Stomach (tissue), 19 donors: ENCODE measurements at places on chromosomes 2 and 18. TPM values are rescaled to one million over a fixed set of nuclear protein-coding genes. Genes with fewer than 3 reads are reported as not detected.

DNA sequence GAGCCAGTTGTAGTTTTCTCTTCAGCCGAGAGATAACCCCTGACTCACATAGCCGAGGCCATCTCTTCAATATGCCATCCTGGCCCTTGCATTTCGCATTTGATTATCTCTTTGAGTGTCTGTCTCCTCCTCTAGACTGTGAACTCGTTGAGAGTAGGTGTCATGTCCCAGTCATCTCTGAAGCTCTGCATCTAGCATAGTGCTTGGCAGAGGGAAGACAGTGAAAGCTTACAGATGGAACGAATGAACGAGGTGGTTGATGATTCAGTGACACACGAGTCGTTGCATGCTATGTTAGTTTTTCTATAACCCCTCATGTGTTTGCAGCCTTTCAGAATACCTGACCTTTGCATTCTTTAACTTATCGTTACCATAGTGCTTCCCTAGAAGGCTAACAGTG is 59.9 kb upstream of the CYRIA start:
- no peak for DNase-seq

DNA sequence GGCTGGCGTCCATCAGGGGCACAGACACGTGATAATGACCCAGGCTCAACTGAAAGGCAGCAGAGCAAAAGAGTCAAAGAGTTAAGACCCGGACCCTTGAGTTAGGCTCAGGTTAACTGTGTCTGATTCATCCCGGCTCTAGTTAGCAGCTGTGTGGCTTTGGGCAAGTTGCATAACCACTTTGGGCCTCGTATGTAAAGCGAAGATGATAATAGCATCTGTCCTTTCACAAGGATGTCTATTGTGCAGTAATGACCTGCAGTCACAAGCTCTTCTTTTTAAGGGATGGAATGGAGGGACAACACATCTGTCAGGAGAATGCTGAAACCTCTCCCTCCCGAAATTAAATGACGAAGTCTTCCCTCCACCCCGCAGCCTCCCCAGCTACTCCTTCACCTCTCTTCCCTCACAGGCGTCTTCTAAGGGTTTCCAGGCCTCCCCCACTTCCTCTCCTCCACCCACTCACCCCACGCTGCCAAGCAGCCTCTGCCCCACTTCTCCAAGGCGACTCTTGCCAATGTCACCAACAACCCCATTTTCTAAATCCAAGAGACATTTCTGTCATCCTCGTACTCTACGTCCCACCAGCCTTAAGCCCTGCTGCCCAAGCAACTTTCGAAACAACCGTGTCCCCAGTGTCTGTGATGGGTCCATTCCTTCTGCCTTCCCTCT is 135.1 kb upstream of the ID2 start:
- DNase-seq: no peak

QPCT gene
- 1.3 TPM for total RNA-seq

TTN gene
- 1.8 TPM for total RNA-seq

DNA sequence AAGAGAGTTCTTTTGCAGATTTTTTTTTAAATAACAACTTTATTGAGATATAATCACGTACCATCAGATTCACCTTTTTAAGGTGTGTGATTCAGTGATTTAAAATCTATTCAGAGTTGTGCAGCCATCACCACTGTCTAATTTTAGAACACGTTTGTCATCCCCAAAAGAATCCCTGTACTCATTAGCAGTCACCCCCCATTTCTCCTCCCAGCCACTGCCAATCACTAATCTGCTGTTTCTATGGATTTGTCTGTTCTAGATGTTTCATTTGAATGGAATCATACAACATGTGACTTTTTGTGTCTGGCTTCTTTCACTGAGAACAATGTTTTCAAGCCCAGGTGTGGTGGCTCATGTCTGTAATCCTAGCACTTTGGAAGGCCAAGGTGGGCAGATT is 55.4 kb upstream of the RAPH1 start:
- no peak for DNase-seq

FAM228A gene
- 1.7 TPM for total RNA-seq

GRCh38 chr2:176745543-176746200 is 466.9 kb upstream of the HNRNPA3 start:
- DNase-seq: no peak

DNA sequence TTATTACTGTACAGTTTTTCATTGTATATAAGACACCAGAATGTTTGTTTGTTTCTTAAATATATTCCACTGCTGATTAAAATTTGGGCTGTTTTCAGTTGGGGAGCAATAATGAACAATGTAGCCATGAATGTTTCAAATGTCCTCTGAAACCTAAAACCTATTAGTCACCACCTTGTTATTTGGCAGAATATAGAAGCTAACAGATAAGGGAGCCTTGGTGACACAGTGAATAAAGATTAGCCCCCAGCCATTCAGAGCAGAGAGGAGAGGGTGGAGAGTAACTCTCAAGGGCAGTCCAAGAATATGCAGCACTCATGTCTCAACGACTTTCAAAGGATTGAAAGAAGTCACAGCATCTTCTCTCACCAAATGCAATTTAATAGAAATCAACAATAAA is 43.1 kb upstream of the ATP8B1 start:
- peak; percentile 40 for DNase-seq

DNA sequence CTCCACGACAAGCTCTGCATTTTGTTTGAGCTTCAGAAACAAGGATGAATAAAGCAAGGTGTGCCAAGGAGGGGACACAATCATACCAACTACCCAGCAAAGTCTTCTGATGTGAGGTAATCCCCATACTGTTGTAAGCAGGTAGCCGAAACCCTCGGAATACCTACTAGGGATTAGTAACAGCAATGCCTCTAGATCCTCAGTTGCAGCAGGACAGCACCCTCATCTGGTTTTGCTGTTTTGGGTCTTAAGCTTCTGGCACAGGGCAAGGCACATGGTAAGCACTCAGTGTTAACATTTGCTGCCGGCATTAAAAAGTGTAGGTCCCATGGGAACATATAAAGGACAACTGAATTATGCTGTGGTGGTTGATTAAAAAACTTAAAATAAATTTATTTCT is 16.0 kb upstream of the LINC00305 start:
- no peak for DNase-seq

- DNase-seq: no peak
Measured at GRCh38 chr18:22488554-22488953, 70.8 kb upstream of the CTAGE1 start.

DNA sequence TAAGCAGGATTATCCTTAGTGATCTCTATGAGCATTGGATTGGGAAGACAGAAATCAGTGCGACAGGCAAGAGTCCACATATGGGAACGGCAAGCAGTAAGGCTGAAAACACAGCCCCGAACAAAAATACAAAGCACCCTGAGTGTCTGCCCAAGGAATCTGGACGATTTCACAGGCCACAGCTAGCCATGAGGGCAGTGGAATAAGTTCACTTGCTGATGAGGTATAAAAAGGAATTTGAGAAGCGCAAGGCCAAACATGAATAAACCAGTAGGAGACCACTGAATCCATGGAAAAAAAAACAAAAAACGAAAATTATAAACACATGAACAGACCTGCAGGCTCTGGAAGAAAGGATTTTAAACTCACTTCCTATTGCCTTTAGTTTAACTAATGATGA is 24.3 kb downstream of the WDSUB1 start:
- no peak for DNase-seq

DNA sequence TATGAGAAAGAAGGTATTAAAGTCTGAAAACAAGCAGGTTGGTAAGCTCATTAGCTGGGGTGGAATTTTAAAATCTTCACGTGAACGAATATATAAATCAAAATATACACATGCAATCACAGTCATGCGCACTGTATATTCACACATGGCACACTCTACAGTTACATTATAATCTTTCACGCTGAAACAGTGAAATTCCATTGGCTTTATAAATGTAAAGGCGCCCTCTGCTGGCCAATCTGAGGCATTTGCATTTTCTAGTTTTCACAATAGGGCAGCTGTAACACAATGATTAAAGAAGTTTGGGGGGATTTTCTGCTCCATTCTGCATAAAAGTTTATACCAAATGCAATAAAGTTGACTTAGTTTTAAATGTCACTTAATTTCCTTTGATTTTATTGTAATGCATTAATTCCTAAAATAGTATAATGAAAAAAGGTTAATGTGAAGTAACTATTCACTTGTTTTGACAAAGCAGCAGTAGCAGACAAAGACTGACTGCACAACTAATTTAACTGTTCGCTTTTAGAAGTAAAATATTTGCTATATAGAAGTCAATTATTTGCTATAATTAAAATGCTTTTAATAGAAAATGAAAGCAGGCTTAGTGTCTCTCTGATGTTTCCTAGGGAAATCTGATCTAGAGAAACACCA is 17.2 kb downstream of the IFIH1 start:
- DNase-seq: peak; percentile 59
